Activated CD8-positive, alpha-beta T cell treated with anti-CD3 and anti-CD28 coated beads for 36 hours (primary cell): ENCODE measurements at places on chromosomes 1 and 21. TPM values are rescaled to one million over a fixed set of nuclear protein-coding genes. Genes with fewer than 3 reads are reported as not detected.

LAMC2 gene
- total RNA-seq: not detected

DNA sequence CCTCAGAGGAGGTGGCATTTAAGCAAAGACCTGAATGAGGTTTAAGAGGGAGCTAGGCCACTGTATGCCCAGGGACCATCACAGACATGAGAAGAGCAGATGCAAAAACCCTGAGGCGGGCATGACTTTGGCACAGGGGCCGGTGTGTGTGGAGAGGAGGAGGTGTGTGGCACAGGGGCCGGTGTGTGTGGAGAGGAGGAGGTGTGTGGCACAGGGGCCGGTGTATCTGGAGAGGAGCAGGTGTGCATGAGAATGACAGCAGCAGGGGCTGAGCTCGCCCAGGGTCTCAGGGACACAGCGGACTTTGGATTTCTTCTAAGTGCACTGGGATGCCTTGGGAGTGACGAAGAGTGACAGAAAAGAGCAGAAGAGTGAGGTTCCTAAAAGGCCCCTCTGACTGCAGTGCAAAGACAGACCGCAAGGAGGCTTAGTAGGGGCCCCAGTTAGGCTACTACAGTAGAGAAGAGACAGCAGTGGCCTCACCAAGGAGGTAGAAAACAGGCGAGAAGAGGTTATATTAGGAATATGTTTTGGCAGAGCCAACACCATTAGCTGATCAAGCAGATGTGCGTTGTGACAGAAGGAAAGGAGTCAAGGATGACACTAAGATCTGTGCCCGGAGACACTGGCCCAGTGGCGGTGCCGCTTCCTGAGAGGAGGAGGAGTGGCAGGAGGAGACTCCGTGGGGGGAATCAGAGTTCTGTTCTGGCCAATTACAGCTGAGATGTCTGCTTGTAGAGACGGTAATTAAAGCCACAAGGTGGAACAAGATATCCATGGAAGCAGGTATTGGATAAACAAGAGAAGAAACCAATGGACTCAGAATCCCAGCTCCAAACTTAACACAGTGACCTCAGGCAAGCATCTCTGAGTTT is 18.4 kb downstream of the ZBTB17 start:
- DNase-seq: no peak

FAM229A gene
- total RNA-seq: 4.6 TPM

NPR1 gene
- total RNA-seq: not detected

DNA sequence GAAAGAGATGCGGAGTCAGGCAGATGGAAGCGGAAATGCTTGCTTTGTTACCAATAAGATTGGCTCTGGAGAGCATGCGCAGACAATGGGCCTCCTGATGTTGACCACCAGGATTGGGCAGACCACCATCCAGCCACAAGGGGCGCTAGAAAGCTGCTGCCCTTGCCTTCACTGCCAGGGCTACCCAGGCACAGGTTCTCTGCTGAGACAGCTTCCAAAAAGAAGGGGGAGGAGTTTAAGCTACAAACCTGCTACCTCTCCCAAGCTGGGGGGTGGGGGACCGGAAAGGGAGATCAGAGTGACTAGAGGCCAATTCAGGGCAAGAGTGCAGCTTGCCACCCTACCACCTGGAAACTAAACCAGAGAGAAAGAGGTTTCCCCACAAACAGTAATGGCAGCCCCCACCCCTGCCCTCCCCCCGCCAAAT is 369.7 kb downstream of the RRAGC start:
- DNase-seq: peak; percentile 73

CD5L gene
- total RNA-seq: not detected

DNA sequence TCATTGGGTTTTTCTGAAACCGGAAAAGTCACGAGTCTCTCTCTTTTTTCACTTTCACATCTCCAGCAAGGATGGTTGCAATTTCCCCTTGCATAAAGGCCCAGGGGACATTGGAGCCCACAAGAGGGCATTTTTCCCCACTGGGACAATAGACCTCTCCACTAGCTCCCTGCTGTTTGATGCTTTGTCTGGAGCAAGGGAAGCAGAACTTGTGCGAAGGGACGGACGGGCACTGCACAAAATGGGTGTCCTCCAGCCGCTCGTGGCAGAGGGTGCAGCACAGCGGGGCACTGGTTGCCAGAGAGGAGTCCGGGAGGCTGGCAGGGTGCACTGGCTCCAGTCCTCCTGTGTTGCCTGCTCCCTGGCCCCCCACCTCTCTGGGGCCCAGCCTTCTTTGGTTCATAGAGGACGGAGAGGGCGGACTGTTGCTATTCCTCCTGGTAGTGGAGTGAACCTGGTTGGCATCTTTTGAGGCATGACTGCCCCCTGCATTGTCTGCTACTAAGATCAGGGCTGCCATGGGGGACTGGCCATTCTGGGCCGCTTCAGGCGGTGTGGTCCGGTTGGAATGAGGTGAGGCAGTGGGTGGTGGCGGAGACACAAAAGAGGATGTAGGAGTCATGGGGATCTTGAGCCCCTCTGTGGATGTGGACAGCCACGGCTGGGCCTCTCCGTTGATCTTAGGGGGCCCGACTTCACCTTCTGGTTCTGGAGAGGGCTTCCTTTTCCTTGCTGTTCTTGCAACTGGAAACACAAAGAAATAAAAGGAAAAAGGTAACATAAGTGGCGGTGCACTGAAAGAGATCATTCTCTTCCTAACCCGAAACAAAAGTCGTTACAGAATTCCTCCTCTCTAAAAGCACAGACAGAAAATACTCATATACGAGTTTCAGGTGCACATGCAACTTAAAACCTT is 2.6 kb downstream of the IRF2BP2 start:
- peak; percentile 41 for DNase-seq

CFAP141 gene
- not detected for total RNA-seq

- DNase-seq: no peak
Measured at GRCh38 chr1:17683598-17683997, 71.5 kb upstream of the ACTL8 start.

DNA sequence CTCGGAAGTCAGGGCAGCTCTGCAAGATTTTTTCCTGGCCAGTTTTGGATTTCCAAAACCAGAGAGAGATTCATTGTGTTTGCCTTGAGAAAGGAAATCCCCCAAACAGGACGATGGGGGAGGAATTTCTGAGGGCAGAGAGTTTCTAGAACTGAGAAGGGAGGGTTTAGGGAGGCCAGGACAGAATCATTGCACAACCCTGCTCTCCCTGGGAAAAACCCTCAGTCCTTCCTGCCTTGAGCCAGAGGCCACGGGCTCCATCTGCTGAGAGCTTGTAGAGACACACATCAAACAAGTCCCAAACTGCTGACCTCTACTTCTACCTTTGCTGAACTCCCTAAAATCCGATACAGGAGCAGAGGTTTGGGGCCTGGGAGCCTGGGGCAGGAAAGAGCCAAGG is 99.7 kb downstream of the NMNAT2 start:
- peak; percentile 5 for DNase-seq

PCP4L1 gene
- total RNA-seq: 0.18 TPM

SELENBP1 gene
- total RNA-seq: not detected

- peak; percentile 49 for DNase-seq
Measured at GRCh38 chr1:44784094-44785028, 3.6 kb downstream of the BEST4 start.

GRCh38 chr21:26057477-26058170 is 112.9 kb downstream of the APP start:
- DNase-seq: no peak

DNA sequence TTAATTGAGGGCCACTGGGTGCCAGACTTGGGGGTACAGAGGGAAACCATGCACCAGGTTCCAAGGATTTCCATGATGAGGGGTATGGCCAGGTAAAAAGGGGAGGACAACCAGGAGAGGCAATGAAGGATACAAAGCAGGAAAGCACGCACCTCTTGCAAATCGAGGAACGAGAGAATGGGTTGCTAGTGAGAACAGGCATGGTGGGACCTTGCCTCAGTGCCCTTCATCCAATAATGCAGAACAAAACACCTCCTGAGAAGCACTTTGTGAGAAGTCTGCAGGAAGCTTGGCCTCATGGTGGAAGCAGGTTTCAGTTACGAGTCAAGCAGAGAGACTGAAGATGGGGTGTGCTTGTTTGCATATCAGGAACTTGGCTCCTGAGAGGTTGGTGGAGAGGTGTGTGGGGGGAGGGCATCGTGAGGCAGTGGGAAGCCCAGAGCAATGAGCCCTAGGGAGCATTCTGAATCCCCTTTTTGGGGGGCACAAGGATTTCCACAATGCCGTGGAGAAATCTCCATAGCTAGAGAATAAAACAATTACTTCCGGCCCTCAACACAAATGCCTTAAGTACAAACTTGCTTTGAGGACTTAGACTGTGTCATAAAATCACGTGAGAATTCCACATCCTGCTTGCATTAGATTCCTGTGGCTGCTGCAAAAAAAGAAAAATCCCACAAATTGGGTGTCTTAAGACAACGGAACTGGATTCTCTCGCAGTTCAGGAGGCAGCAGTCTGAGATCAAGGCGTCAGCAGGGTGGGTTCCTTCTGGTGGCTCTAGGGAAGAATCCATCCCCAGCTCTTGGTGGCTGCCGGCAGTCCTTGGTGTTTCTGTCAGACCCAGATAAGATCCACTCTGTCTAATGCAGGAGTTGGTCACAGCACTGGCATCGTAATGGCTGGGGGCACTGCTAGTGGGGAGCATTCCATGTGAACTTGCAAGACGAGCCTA is 54.9 kb upstream of the BACE2 start:
- no peak for DNase-seq

VHLL gene
- total RNA-seq: not detected

DNA sequence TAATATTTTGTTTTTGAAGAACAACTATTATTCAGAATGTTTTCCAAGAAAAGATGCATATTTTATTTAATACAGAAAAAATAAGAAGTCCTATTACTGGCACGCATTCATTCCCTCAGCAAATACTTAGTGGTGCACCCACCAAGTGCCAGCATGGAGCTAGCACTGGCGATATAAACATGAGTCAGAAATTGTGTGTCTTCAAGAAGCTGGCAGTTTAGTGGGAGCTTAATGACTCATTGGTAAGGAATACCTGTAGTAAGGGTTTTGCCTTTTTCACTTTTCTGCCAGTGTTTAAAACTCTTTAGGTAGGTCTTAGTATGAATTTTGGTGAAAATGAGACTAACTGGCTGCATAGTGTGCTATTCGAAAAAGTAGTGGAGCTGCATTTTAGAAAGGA is 6.3 kb downstream of the MAGI3 start:
- DNase-seq: no peak

DNA sequence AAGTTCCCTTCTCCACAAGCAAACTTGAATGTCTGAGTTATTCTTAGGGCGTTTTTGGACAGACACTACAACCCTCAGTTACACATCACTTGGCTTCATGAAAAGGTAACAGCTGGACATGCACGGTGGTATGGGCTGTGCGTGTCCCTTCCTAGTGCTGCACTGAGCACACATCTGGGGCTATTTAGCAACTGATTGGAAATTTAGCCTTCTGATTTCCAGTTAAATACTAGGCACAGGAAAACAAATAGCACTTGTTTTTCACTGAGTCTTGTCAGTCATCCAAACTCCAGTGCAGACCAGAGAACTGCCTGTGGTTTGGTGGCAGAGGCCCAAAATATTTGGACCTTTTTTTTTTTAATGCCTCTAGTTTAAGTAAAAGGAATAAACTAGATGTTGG is 134.7 kb downstream of the TGFBR3 start:
- DNase-seq: no peak

- peak; percentile 75 for DNase-seq
Measured at GRCh38 chr1:39525366-39526165, 34.1 kb downstream of the BMP8A start.

DNA sequence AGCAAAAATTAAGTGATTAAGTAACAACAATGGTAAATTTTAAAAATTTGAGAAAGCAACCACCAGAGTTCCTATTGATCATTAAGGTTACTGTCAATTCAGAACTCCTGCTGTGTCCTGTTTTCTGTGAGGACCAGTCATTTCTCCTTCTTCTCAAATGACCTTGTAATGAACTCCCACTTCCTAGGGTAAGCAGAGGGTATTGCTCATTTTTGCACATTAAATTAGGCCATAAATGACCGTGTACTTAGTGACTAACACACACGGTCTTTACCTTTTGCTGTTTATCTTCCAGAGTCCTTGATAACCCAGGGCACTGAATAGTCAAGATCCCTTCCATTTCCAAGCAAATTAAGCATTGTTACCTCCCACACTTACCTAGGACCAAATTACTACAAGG is 227.5 kb upstream of the LYPLAL1 start:
- no peak for DNase-seq

F5 gene
- total RNA-seq: 20.7 TPM

- DNase-seq: no peak
Measured at GRCh38 chr1:194474701-194475100, 1288.3 kb upstream of the B3GALT2 start.

AUNIP gene
- total RNA-seq: 8.8 TPM

OR2T29 gene
- total RNA-seq: not detected

DNA sequence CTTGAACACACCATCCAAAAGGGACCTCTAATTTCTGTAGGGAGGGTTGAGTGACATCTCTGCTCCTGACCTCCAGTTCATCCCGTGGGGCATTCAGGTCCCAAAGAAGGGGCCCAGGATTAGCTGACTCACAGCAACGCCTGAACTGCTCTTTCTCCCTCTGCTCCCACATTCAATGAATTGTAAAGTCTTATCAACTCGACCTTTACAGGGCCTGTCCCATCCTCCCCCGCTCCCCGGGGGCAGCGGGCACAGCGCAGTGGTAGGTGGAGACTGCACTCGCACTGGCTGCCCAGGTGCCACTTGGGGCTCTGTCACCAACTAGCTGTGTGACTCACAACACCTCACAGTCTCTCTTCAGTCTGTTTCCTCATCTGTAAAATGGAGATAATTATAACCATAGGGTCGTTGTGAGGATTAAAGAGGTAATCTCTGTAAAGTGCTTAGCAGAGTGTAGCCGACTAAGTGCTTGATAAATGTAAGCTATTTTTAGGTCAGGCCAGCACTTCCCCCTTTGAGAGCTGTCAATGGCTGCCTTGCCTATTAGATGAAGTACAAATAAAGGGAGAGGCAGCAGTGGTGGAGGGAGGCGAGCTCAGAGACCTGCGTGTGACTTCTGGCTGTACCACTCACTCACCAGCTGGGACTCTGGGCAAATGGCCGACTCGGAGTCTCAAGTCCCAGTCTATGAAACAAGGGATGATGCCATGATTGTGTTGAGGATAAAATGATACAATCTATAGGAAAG is 637 bp upstream of the MYBPHL start:
- DNase-seq: peak; percentile 24

GRCh38 chr1:19465123-19465522 is 20.2 kb downstream of the CAPZB start:
- peak; percentile 50 for DNase-seq

PLA2G2C gene
- 0.59 TPM for total RNA-seq
